Activated CD4-positive, CD25-positive, alpha-beta regulatory T cell (primary cell): ENCODE measurements at places on chromosomes 7 and 10.

DNA sequence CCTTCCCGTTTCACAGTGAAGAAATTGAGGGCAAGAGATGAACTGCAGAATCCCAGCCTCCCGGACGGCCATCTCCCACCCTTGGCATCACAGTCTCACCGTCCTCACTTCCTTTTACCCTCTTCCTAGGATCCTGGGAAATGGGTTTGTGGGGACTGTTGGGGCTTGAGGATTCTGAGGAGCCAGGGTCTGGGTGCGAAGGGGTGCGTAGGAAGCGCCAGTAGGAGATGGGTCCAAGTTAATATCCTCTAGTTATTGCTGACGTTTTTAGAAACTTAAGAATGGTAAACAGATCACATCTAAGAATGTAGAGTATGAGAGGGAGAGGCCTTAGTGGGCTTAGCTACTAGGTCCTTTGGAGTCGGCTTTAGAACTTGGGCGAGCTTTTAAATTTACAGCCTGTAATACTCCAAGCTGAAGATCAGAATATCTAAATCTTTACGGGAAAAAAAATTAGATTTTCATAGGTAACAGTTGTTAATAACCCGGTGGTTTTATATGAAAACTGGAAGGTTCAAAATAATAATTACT is 696 bp downstream of the MALSU1 start:
- DNase-seq, result no peak

DNA sequence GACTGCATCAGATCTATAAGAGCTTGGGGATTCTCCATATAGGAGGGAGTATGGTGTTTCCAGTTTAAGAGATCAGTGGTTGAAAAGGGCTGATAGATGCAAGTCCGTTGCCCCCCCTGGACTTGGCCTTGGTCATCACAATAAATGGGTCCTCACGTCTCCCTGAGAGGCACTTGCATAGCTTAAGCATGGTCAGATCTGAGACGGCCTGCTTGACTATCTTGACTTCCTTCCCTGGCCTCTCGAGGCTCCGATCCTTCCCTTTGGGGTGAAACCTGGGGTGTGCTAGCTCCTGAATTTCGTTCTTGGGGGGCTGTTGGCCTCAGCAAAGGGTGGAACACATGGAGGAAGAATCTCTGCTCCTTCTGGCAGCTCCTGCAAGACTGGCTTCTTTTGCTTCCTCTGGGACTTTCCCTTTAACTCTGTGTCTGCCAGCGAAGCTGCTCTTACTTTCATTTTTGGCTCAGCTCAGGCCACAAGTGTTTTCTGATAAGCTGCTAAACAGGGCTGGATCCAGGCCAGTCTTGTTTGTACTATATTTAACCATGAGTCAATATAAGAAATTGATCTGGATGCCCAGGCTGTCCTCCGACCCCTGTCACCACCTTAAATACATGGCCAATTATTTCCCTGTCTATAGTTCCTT is 11.2 kb upstream of the ZNF485 start:
- DNase-seq, result no peak

DNA sequence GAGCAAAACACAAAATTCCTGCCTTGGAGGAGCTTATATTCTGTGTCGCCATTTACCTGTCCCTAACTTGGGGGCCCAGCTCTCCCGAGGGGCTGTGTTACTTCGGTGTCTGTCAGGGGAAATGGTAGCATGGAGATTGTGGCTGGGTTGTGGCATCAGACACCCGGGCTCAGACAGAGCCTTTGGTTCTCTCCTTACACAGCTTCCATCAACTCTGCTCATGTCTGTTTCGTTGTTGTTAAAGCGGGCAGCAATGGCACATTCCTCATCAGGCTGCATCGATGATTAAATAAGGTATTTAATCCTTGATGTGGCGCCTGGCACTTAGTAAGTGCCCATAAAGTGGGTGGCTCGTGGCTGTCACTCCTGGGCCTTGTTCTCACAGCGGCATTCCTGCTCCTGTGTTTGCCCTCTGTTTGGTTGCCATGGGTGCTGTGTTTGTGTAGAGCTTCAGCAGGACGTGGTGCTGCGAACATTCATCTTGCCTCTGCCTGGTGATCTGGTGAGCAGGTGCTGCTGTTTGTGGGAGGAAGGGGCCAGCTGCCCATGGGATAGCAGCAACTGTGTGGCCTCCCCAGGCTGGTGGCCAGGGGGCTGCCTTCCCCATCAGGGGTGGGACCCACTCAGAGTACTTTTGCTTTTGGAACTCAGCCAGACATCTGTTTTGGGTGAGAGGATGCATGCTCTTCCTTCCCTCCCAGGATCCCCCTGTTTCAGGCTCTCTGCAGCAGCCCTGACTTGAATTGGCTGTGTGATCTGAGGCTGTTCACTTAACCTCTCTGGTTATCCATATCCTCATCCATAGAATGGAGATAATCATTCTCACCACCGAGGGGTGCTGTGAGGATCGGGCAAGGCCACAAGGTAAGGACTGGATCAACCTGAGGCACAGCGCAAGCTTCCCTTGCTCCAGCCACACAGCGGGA is 207.2 kb upstream of the SVIL start:
- DNase-seq, result no peak

GRCh38 chr10:22702348-22702747 is 12.0 kb downstream of the PIP4K2A start:
- DNase-seq, result no peak

DNA sequence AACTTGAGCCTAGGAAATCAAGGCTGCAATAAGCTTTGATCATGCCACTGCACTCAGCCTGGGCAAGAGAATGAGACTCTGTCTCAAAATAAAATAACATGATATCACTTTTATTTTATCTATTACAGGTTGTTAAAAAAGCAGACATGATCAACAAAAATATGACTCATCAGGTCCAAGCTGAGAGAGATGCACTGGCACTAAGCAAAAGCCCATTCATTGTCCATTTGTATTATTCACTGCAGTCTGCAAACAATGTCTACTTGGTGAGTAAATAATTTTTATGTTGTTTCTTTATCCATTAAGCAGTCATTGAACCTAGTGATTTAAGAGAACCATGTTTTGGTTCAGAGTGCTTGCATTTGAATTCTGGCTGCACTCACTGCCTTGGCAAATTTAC is 3.3 kb downstream of the MASTL start:
- no peak for DNase-seq

DNA sequence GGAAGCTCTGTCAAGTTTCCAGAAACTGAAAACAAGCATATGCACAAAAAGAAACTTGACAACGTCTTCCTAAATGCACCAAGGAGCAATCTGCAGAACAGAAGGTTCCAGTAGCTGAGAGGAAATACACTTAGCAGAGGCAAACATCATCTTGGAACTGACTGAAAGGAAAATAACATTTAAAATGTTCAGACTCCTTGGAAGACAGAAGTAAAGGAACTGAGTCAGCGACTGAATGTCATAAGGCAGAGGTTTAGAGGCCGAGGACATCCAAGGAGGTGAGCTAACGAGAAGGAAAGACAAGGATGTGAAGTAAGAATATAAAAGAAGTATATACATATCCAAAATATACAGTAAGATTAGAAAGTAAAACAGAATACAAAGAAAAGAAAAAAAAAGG is 24.1 kb downstream of the SEMA3D start:
- no peak for DNase-seq

- no peak for DNase-seq
Observed at GRCh38 chr7:11161499-11161898, 187.8 kb downstream of the PHF14 start.

DNA sequence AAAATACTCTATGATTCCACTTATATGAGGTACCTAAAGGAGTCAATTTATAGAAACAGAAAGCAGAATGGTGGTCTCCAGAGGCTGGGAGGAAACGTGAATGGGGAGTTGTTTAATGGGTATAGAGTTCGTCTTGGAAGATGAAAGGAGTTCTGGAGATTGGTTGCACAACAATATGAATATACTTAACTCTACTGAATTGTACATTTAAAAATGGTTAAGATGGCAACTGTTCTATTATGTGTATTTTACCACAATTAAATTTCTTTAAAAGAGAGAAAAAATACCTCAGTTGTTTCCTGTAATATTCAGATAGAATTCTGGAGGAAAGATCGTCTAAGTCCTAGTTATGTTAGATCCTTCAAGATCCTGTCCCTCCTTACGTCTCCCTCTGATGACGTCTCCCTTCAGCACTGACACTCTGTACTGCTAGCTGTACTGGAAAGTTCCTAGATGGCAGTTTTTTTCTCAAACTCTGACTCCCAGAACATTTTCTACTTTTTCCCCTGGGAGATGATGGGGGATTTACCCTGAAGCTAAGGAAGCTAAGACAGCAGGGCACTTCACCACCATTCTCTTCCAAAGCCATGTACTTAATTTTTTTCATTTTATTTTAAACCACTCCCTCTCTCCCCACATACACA is 53.2 kb upstream of the CAV2 start:
- DNase-seq, result no peak

- DNase-seq, result no peak
Observed at GRCh38 chr10:33129141-33129995, 171.3 kb upstream of the ITGB1 start.

DNA sequence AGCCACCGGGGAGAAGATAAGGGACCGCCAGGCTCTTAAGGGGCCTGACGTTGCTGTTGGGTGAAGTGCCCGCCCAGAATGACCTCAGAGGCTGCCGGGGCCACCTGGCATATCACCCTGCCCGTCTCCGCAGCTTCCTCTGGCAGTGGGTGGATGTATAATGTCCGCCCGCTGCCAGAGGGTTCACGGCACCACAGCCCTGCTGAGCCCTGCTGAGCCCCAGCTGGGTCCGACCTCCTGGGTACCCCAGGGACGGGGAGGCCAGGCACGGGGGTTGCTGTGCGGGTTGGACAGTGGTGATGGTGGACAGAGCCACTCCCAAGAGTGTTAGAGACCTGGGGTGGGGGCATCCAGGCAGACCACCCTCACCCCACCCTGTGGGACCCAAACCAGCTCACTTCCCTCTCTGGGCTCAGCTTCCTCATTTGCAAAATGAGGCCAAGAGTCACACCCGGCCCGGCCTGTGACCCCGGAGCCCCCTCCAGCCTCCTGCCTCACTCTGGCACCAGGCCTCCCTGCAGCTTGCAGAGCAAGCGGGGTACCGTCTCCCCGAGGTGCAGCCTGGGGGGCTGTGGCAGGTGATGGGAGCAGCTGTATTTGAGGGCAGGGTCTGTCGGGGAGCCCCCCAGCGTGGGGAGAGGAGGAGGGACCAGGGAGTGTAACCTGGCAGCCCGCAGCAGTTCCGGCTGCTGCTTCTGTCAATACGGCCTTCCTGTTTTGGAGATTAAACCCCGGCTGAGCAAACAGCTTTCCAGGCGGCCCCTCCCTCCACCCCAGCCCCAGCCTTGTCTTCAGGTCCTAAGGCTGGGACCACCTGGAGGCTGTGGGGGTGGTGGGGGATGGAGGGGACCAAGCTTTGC is 8.4 kb upstream of the LFNG start:
- no peak for DNase-seq

DNA sequence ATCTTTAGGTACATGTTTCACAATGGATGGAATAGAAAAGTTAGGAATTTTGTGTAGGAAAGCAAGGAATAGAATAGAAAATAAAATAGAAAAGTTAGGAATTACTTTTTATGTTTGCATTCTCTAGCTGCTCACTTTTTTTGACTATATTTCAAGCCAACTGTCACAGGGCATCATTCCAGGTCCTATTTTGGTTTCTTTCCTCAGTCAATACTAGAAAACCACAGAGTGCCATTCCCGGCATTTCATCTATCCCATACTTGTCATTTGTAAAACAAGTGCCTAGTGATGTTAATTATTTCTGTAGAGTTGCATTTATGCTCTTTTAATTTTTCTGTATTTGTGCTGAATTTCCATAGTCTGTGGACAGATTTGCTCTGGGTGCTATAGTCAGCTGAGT is 66.2 kb downstream of the SDK1 start:
- DNase-seq, result no peak
